Activated CD4-positive, alpha-beta T cell treated with anti-CD3 and anti-CD28 coated beads, Interleukin-2, amount 10 ng/mL, durations not matched to agents 7 days and 5 days (primary cell): ENCODE measurements at places on chromosomes 1 and 21. TPM values are rescaled to one million over a fixed set of nuclear protein-coding genes. Genes with fewer than 3 reads are reported as not detected.

The LCE1E gene
- total RNA-seq = not detected

The LIX1L gene
- 49.5 TPM for total RNA-seq

The SOX13 gene
- 0.60 TPM for total RNA-seq

GRCh38 chr1:81228926-81229325 lies 571.8 kb upstream of the ADGRL2 start:
- DNase-seq = no peak

DNA sequence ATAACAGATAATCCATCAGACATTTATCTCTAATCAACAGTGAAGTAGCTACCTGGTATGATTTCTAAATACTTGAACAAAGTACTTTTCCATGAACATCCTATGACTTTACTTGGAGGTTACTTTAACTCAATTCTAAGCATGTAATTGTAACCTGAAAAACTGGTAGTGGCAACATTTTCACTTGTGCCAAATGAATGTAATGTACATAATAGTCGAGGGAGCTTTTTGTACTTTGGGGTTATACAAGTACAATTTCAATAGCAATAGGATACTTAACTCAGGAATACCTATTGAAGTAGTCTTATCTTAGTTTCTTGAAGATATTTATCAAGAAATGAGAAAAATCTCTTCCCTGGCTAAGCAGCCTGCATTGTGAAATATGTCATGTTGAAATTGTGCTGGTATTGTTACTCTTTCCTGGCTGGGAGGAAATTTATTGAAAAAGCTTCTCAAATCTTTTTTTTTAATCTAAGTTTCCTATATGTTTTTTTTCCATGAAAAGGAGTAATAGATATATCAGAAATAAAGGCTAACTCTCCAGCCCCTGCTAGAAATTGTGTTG lies 33.7 kb upstream of the CACYBP start:
- DNase-seq = no peak

DNA sequence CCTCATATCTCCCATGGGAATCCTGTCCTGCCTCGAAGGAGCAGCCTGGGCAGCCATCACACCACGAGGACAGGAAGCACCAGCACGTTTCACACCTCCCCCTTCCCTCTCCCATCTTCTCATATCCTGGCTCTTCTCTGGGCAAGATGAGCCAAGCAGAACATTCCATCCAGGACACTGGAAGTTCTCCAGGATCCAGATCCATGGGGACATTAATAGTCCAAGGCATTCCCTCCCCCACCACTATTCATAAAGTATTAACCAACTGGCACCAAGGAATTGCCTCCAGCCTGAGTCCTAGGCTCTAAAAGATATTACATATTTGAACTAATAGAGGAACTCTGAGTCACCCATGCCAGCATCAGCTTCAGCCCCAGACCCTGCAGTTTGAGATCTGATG lies 8.7 kb downstream of the SLAMF8 start:
- no peak for DNase-seq

- DNase-seq = no peak
Observed at GRCh38 chr1:26158908-26159742, at the start of gene FAM110D. Gene FAM110D, plus strand, starts transcription at chr1:26159079. Its CDS starts 2,213 bp downstream, at chr1:26161292.
